ENCODE measurements at places on chromosomes 12 and 14.

DNA sequence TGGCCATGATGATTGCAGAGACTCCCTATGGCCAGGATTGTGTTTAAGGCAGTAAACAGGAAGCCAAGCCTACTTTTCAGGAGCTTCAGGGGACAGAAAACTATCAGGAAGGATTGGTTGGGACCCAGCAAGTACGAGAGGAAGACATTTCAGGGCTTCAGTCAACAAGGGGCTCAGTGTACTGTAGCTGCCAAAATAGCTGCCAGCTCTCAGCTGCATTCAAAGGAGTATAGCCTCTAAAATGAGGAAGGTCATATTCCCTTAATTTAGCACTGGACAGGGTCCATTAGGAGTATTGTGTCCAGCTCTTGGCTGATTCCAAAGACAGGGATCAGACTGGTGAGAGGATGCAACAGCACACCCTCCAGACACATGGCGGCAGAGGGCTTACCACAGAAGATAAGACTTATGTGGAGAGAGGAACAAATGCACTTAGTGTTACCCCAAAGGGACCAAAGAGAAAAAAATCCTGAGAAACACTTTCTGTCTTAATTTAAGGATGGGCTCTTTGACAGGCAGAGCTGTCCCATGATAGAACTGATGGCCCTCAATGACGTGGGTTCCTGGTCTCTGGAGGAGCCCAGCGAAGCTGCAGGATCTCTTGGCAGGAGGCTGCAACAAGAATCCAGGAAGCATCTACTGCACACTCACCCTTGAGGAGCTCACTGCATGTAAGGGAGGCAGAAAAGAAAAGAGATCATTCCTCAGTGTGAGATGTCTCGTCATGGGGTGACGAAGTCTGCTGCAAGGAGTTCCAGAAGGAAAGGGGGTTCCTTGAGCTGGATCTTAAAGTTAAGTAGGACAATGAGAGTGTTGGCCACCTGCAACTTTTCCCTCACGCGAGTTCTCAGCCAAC is 14.8 kb downstream of the BDKRB1 start:
- DNase-seq: no peak

- DNase-seq: no peak
These were observed 178.3 kb upstream of the PLEKHA5 start for GRCh38 chr12:18951218-18951617.

DNA sequence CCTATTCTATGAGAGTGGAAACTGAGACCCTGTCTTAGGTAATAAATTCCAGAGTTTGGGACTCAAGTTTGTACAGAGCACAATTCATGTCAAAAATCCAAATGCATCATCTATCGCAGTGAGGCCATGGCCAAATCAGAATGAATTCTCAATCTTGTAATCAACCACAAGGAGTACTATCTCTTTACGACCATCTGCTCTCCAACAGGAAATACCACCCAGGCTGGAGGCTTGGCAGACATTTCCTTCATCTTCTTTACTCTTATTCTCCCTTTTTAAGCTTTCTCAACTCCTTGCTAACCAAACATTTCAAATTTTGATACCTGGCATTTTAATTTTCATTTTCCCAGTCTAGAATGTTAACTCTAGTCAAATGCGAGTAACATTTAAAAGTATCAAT is 32.7 kb upstream of the RNU6-7 start:
- DNase-seq: no peak

DNA sequence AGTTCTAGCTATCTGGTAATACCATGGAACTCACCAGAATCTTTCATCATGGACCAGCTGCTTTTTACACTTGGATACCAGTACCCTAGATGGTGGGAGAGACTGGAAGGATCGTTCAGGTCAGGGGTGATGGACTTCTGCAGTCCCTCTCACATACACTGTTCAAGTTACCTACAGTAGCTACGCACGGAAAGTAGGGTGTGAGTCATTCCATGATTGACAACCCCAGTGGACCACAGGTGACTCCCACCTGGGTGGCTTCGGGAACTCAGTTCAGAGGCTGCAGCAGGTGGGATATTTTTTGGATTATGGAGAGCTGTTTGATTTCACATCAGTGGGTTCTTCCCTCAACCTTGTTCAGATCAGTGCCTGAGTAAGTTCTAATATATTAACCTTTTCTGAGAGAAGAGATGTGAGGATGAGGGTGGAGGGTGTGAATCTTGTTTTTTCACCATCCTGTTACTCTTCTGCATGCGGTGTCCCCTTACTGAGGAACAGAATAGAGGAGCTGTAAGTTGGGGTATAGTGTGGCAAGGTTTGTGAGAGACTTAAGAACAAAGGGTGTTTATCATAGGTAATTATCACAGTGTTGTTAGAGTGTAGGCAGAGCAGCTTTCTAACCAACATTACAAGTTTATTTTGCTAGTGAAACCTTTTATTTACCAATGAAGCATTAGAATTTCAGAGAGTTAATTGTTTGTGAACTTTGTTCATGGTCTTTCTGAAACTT is 39.6 kb downstream of the PRKCH start:
- DNase-seq: no peak

GRCh38 chr12:97778111-97778510 is 315.5 kb downstream of the RMST start:
- no peak for DNase-seq

DNA sequence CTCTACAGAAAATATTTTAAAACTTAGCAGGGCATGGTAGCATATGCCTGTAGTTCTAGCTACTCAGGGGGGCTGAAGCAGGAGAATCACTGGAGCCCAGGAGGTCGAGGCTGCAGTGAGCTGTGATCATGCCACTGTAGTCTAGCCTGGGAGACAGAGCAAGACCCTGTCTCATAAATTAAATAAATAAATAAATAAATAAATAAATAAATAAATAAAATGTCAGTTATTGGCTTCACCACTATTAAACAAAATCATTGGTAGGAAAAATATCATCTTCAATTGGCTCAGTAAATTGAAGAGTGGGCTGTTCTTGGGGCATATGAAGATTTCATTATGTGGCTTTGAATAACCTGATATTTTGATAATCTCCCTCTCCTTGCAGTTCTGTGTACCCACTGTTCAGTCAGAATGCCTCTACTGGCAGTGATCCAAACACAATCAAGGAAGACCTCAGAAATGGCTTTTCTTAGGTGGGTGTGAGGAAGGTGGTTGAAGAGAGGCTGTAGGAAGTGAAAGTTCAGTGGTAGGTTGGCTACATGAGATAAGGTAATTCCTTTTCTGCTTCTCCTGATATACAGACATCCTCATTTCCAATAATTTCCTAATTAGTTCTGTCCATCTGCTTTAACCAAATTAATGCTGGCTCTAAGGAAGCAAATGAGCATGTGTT is 175.8 kb downstream of the MSRB3 start:
- no peak for DNase-seq

GRCh38 chr12:50621399-50622300 is 116.9 kb downstream of the DIP2B start:
- no peak for DNase-seq

DNA sequence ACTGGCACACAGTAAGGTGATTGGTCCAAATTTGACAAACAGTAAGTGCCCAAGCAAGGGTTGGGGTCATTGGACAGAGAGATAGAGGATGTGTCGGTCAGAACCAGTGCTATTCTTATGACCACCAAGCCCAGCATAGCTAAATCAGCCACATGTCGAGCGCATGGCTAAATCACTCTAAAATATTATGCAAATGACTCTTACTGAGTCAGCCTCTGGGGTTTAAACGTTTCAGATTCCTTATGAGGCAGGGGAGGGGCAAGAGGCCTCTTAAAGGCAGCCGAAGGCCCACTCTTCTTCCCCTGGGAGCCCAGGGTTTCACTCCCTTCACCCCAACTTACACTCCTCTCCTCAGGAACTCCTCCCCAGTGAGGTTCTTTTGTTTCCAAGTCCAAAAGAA is 603 bp upstream of the ENDOU start:
- DNase-seq: no peak

DNA sequence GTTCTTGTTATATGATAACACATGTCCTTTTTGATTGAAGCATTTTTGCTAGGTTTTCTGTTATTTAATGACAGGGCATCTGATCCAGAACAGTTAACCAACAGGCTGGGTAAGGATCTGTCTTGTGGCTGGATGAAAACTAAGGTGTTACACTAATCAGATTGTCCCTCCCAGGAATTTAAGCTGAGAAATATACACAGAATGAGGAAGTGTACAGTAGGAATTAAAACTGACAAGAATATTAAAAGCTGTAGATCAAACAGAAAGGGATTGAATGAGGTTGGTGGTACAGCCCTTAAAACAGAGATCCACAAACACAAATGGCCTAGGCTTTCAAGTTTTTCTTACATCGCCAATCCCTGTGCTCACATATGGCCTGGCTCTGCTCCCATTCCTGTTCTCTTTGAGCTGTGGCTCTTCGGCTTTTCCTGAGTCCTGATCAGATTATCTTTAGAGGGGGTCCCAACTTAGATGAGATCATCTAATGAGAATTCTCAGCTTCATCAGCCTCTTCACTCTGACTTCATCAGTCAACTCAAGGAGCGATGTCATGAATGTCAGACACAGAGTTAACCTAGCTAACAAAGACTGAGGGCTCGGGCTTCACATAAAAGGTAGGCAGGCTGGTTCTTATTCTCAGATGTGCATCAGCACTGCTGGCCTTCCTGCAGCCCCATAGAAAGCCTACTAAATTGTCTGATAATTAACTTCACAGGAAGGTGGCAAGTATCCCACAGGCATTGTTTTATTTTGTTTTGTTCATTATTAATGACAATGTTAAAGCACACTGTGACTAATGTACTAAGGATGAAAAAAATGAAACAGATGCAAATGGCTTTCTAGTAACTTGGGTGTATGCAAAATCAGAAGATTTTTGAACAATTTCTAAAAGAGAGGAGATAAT is 11.4 kb downstream of the PYGL start:
- DNase-seq: no peak

GRCh38 chr14:96272777-96273473 is 16.9 kb downstream of the BDKRB1 start:
- DNase-seq: peak; percentile 26

GRCh38 chr14:34135492-34135891 is 184.6 kb upstream of the EGLN3 start:
- DNase-seq: no peak

- no peak for DNase-seq
These were observed 1.3 kb downstream of the TMEM132D start for GRCh38 chr12:129902371-129903091.

- DNase-seq: no peak
These were observed 265.9 kb upstream of the PRICKLE1 start for GRCh38 chr12:42855362-42855950.

DNA sequence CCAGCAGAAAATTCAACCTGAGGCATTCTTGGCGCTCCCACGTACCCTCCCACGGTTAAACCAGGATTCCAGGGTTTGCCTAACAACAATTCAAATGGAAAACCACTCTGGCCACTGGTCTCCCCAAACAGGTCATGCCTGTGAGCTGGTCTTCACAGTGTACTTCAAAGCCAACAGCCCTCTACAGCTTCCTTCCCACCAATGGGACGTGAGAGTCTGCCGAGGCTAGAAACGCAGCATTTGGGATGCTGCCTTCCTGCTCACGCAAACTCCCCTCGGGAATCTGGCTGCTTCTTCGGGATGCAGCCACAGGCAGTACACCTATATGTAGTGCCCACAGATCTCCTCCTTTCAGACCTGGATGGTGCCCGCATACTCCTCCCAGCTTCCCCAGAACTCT is 149.1 kb downstream of the KLHL28 start:
- DNase-seq: no peak

DNA sequence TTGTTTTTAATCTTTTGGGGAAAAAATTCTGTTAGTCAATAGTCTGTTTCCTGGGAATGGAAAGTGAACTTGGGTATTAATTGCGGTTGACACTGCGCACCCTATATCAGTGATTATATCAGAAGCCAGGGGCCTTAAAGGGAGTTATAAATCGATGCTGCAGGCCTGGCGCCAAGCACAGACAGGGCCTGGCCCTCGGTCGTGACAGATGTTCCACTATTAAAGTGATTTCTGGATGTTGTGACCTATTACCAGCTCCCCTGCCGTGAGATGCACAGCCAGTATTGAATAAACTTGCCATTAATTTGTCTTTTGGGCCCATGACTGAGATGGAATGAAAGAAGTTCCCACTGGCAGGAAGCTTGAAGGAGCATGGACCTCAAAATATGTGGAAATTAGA is 45.1 kb upstream of the KITLG start:
- no peak for DNase-seq

DNA sequence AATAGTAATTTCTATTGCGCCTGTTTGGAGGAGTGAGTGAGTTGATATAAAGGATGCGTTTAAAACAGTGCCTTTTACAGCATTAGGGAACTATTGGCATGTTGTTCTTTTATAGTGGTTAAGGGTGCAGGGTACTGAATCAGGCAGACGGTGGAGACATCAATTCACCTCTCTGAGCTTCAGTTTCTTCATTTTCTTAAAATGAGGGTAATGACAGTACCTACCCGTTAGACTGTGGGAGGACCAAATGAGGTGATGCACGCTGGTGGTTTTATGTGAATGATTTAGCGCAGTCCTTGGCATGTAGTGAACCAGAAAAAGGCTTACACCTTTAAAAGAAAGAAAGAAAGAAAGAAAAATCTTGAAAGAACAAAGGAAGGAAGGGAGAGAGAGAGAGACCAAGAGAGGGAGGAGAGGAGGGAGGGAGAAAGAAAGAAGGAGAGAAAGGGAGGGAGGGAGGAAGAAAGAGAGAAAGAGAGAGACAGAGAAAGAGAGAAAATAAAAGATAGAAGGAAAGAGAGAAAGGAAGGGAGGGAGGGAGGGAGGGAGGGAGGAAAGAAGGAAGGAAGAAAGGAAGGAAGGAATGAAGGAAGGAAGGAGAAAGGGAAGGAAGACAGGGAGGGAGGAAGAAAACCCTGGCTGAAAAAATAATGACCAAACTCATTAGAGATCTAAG is 22.2 kb upstream of the CCND2 start:
- DNase-seq: no peak

GRCh38 chr14:106850913-106851825 is 1324.8 kb downstream of the TMEM121 start:
- no peak for DNase-seq

DNA sequence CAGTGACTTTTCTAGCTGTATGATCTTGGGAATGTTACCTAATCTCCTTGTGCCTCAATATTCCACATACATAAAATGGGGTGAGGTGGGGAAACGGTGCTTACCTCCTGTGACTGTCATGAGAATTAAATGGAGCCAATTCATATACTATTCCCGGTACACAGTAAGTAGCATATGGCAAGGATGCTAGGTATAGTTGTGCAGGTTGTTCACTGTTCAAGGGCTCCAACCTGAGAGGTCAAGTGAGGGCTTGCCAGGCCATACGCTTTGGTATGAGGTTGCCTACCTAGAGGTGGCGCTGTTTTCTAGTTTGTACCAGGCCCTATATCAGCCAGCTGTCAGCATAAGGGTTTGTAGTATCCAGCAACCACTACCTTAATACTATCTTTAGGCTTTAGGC is 3.6 kb upstream of the BATF start:
- no peak for DNase-seq

DNA sequence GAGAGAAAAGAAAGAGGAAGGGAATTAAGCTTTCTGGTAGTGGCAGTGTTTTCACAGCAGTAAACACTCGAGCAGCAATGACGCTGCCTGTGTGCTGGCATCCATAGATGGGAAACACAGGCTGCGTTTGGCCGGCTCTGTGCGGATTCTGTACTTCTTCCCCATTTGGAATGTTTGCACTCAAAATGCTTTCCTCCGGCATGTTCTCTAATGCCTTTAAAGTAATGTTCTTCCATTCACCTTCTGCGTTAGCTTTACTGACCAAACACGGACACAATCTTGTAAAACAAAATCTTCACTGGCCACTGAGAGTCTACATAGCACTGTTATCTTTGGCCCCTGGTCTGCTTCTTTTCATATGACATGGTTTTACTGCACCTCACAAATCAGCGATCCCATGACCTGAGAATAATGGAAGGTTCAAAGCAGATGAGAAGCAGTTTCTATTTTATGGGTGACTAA is 31.4 kb downstream of the DCP1B start:
- no peak for DNase-seq

GRCh38 chr12:23006413-23006812 is 381.4 kb downstream of the ETNK1 start:
- DNase-seq: no peak
